ENCODE measurements at places on chromosomes 13 and 19. TPM values are rescaled to one million over a fixed set of nuclear protein-coding genes. Genes with fewer than 3 reads are reported as not detected.

The ZNF43 gene
- 6.3 TPM for total RNA-seq

The KBTBD7 gene
- total RNA-seq: 5.0 TPM

The ZNF208 gene
- 31.4 TPM for total RNA-seq

The COL4A2 gene
- total RNA-seq: 165 TPM

The CYP4F8 gene
- not detected for total RNA-seq

The TEX26 gene
- not detected for total RNA-seq

The VSTM2B gene
- total RNA-seq: not detected

The PRRG2 gene
- 0.40 TPM for total RNA-seq

The KIR2DL4 gene
- not detected for total RNA-seq

The C19orf38 gene
- total RNA-seq: 0.32 TPM

The PGLYRP2 gene
- total RNA-seq: not detected

The CYP2B6 gene
- total RNA-seq: not detected

The ZNF414 gene
- 20.2 TPM for total RNA-seq

The ZNF546 gene
- total RNA-seq: 10.1 TPM

The ZNF534 gene
- total RNA-seq: 0.73 TPM

The CERS4 gene
- 24.1 TPM for total RNA-seq

The ATP4A gene
- not detected for total RNA-seq

The DNAJC3 gene
- 36.0 TPM for total RNA-seq

All from cardiac septum (tissue), 1 donor.